ENCODE measurements at places on chromosomes 6 and 20.

DNA sequence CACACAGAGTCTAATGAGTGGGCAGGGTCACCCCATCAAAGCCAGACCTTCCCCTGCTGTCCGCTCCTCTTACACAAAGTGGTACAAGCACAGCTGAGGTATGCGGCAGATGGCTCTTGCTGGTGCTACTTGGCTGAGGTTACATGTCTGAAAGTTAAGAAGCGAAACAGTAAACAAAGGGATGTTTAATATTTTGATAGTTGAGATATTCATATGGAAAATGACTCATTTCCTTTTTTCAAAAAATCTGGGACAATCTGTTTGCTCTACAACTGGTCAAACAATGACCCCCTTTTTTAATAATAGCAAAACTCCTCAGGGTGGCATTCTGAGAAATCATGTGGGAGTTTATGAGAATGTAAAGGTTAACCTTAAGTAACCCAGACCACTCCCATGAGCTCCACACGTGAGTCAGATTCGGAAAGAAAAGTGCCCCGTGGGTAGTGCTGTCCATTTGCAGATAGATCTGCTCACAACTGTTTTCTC is 245.3 kb downstream of the TBXT start:
- peak; percentile 6 for DNase-seq

- no peak for DNase-seq
Measured at GRCh38 chr20:25605148-25605547, 18.7 kb downstream of the NANP start.

- no peak for DNase-seq
Measured at GRCh38 chr6:29424575-29424974, 9.8 kb downstream of the OR12D1 start.

- no peak for DNase-seq
Measured at GRCh38 chr6:39471954-39472659, 149.6 kb upstream of the KCNK16 start.

GRCh38 chr20:58054082-58054779 is 174.2 kb downstream of the ANKRD60 start:
- no peak for DNase-seq

GRCh38 chr20:9258901-9259300 is 190.0 kb downstream of the PLCB4 start:
- no peak for DNase-seq

DNA sequence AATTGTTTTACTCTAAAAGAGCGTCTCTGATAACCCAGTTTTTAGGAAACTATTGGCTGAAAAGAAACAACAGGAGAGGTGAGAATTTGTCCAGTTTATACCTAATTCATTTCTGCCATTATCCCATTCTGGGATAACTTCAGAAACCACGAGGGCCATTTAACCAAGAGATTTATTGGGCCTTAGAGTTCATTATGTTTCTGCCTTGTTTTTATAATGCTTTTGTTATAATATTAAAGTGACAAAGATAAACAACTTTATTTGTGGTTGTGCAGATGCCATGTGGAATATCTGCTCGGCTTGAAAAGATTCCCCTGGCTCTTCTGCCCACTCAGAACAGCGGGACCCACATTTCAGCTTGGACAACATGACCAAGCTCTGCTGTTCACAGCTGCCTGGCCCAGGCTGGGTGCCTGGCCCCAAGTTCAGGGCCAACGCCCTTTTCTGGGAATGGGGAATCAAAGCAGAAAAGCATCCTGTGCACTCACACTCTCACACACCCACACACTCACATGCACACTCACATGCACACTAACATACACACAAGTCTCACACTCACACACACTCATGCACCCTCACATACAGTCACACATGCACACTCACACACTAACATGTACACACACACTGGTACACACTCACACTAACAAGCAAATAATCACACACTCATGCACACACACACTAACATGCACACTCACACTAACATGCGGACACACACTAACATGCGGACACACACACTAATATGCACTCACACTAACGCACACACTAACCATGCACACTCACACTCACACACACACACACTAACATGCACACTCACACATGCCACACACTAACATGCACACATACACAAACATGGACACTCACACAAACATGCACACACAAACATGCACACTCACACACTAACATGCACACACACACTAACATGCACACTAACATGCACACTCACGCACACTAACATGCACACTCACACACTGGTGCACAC is 86.7 kb upstream of the NEDD9 start:
- no peak for DNase-seq

- no peak for DNase-seq
Measured at GRCh38 chr6:34951731-34952130, 62.7 kb downstream of the ANKS1A start.

- DNase-seq, result no peak
Measured at GRCh38 chr6:33264015-33264414, 7.7 kb downstream of the VPS52 start.

DNA sequence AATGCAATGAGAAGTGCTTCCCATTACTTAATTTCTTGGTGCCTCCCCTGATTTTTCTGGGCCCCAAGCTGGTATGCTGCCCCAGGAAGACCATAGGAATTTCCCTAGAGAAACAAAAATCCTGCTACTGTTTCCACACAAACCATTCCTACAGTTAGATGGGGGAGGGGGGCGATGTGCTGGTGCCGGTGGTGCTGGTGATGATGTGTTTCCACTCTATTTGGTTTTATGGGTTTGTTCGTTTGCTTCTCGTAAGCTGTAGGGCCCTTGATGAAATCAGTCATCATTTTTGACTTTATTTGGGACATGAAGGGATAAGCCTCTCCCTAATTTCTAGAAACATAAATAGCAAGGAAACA is 105.1 kb downstream of the MKKS start:
- DNase-seq, result no peak

- DNase-seq, result no peak
Measured at GRCh38 chr6:96391776-96392360, 129.7 kb upstream of the UFL1 start.

- no peak for DNase-seq
Measured at GRCh38 chr6:29414588-29414987, at the start of gene OR12D1. OR12D1 (plus strand) TSS chr6:29414928.

- no peak for DNase-seq
Measured at GRCh38 chr20:63957690-63958441, 1.6 kb upstream of the UCKL1 start.

GRCh38 chr6:159529934-159530333 is 163.1 kb downstream of the SOD2 start:
- DNase-seq, result no peak

DNA sequence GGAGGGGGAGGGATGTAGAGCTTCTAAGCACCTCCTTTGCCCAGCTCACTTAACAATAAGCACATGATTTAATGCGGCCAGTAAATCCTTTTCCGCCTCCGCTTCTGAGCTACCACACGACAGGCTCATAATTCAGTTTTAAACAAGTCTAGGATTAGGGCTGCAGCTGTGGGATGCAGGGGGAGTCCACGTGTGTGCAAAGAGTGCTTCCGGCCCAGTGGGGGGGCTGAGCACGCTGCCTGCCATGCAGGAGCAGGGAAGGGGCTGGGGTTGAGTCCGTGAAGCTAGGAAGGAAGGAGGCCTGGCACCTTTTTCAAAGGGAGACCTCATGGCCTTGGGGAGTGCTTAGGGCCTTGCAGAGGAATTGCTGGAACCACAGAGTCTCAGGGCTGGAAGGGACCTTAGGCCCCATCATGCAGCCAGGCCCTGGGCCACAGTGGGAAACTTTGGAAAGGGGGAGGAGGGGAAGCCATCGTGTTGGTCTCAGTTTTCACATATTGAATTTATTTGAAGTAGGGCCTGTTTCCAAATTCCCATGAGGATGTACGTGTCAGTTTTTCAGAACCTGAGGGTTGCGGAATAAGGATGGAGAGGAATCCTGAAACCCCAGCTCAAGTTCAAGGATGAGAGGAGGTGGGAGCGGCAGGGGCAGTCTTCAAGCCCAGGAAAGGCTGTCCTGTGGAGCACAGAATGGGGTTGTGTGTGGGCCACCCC is 96.1 kb downstream of the VEGFA start:
- DNase-seq, result no peak

- DNase-seq, result no peak
Measured at GRCh38 chr20:53948383-53949318, 121.7 kb downstream of the BCAS1 start.

GRCh38 chr20:18705490-18705889 is 108.1 kb upstream of the SCP2D1 start:
- peak; percentile 86 for DNase-seq

GRCh38 chr6:100979267-100979666 is 98.1 kb upstream of the ASCC3 start:
- DNase-seq, result no peak

- DNase-seq, result no peak
Measured at GRCh38 chr20:57598060-57598459, 22.2 kb downstream of the ZBP1 start.

DNA sequence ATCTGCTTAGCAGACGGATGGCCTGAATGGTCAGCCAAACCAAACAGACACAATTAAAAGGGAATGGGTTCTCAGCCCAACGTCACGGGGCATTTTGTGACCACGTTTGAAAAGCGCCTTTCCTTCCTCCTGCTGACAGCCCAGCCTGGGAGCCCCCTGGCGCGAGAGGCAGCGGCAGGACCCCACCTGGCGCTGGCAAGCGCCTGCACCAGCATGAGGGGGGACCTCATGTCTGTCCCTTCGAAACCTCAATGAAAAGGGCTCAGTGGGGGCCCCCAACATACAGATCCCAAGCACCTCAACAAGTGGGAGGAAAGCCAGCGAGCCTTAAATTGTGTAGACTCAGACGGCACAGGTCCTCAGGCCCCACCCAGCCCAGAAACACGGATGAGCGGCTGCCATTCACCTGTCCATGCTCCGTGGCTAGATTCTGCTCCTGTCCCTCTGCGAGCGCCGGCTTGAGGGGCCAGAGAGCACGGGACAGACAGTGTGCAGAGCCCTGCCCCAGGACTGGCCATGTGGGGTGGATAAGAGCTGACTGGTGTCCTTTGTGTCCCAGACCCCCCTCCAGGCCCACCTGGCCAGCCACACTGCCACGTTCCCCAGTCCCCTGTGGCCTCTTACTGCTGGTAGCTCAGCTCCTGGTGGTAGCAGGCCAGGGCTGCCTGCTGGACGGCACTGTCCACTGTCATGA is 87.6 kb downstream of the NINL start:
- no peak for DNase-seq

DNA sequence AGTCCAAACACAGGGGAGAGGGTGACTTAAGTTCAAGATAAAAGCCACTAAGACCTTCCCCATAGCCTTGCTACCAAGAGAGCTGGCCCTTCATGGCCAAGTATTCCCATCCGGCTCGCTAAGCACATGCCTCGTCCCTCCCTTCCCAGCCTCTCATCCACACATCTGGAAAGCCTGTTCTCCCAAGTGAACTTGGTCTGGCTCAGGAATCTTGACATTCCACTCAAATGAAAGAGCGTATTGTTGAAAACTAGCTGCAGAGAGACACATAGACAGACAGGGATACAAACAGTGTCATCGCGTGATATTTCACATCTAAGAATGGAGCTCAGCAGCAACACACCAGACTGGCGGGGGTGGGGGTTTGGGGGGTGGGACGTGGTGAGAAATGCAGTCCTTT is 182.8 kb upstream of the FOXQ1 start:
- no peak for DNase-seq

GRCh38 chr20:19435316-19435715 is 222.9 kb downstream of the SLC24A3 start:
- DNase-seq, result no peak

- peak; percentile 32 for DNase-seq
Measured at GRCh38 chr20:3312940-3313682, 74.1 kb upstream of the SLC4A11 start.

DNA sequence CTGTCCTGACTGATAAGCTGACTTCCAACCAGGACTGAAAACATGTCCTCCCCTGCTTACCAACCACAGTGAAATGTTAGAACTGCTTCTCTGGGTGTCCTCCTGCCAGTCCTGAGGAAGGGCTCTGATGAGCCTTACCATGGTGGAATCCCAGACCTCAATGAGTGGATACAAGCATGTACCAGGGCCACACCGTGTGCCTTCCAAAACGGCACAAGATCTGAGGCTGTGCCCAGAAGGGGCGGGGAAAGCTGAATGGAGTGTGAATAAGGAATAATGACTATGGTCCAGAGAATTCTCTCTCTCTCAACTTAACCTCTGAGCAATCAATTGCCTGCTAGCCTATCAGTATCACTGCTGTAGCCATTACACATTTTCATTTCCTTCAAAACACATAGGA is 51.7 kb downstream of the PDE10A start:
- DNase-seq, result no peak

DNA sequence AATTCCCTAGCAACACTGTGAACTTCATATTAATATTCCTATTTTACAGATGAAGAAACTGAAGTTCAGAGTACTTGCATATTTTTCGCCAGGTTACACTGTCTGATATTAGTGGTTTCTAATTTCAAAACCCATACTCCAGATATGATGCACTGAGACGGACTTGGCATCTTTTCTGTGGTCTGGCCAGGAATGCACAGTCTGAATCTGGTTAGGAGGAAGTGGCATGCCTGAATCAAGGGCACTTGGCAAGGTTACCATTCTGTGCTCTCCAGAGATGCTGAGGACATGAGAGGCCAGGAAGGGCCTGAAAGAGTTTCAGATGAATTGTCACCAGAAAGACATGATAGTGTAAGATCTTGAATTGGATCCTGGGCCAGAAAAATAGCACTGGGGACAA is 150.1 kb downstream of the HAO1 start:
- no peak for DNase-seq

GRCh38 chr6:7106215-7106751 is 1.5 kb upstream of the RREB1 start:
- DNase-seq, result no peak

DNA sequence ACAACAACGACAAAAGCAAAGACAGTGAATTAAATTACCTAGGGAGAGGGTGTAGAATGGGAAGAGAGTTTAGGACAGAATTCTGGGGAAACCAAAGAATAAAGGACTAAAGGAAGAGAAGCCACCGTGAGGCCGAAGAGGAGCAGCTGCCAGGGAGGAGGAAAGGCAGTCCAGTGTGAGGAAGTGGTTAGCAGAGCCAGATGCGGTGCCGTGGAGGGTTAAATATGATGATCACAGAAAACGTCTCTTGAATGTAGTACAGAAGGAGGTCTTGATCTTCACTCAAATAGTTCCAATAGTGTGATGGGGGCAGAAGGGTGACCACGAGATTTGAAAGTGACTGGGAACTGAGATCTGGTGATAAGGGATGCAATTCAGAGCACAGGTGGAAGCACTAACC is 67.7 kb downstream of the TMEM244 start:
- no peak for DNase-seq

DNA sequence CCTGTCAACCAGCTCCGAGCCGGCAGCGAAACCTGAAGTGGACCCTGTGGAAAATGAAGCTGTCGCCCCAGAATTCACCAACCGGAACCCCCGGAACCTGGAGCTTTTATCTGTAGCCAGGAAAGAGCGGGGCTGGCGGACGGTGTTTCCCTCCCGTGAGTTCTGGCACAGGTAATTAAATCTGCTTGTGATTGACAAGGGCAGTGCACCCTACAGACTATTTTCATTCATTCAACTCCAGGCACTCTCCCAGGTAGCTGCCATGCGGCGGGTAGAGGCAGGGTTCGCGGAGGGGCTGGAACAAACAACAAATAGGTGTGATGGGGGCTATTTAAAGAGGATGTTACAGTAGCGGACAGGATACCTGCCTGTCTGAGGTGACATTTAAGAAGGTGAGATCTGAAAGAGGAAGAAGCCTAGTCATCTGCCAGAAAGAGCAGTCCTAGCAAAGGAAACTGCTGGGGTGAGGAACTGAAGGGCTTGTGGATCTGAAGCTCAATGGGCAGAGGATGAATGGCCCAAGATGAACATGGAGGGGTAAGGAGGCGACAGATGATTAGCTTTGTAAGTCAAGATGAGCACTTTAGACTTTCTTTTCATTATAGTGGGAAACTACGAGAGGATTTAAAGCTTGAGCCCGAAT is 810 bp downstream of the MRPL18 start:
- no peak for DNase-seq

GRCh38 chr6:52389264-52389625 is 27.3 kb downstream of the PAQR8 start:
- no peak for DNase-seq

Data from non-pigmented ciliary epithelial cell (primary cell).